ENCODE measurements at places on chromosomes 6 and 20.

GRCh38 chr6:148080315-148080714, 262.3 kb upstream of the SASH1 start:
- DNase-seq, result no peak

- DNase-seq, result no peak
Measured at GRCh38 chr6:32371229-32371628, 474 bp downstream of the TSBP1 start.

DNA sequence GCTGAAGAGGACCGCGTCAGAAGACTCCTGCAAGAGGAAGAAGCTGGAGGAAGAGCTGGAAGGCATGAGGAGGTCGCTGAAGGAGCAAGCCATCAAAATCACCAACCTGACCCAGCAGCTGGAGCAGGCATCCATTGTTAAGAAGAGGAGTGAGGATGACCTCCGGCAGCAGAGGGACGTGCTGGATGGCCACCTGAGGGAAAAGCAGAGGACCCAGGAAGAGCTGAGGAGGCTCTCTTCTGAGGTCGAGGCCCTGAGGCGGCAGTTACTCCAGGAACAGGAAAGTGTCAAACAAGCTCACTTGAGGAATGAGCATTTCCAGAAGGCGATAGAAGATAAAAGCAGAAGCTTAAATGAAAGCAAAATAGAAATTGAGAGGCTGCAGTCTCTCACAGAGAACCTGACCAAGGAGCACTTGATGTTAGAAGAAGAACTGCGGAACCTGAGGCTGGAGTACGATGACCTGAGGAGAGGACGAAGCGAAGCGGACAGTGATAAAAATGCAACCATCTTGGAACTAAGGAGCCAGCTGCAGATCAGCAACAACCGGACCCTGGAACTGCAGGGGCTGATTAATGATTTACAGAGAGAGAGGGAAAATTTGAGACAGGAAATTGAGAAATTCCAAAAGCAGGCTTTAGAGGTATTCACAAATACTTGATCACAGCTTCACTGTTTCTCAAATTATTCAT, 8.9 kb upstream of the SNRNP48 start:
- DNase-seq, result no peak

GRCh38 chr6:106637717-106638341, 8.5 kb downstream of the QRSL1 start:
- DNase-seq, result no peak

DNA sequence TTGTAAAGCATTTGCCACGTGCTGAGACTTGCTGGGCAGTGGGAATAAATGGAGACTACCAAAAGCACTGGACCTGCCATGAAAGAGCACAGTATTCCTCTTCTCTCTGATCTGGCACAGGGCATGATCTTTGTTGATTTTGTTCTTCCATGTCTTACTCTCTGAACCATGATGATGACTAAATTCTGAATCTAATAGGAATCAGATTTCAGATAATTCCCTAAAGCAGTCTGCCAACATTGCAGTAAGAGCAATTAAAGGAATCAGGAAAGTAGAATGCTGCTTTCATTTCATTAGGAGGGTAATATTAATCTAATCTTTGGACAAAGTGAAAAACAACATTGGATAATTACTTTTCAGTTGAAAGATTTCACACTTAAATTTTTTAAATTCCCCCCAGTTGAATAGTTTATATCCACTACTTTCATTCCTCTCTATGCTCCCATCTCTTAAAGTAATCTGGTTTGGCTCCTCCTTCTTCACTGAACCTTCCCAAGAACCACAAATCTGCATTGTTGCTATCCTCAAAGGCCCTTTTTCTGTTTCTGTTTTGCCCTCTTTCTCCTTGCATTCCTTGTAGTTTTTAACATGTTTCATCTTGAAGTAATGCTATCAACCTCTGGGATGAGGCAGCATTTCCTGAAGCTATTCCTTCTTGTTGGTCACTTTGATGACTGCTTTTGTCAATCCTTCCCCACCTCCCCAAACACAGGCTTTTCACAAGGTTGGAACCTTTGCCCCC, 243.2 kb upstream of the TENT5A start:
- DNase-seq, result no peak

GRCh38 chr6:22025468-22026163, 271.2 kb downstream of the PRL start:
- DNase-seq, result no peak

GRCh38 chr20:22716821-22717351, 132.5 kb upstream of the FOXA2 start:
- no peak for DNase-seq

DNA sequence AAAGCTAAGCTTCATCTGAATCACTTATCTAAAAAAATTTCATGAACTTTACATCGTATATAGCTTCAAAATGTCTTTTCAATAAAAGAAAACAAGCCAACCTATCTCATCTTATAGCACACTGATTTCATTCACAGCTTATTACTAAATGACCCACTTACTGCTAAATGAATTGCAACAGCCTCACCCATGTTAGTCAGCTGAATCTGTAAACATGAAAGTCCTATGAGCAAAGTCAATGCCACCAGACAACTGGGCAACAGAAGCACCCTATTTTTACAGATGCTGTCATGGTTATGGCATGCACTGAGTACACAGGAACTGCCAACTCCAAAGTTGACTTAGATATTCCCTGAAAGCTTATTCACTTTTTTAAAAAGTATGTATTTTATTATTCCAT, 41.2 kb upstream of the DST start:
- DNase-seq, result no peak

- DNase-seq, result no peak
Measured at GRCh38 chr6:170553534-170554012, 466 bp upstream of the PSMB1 start.

DNA sequence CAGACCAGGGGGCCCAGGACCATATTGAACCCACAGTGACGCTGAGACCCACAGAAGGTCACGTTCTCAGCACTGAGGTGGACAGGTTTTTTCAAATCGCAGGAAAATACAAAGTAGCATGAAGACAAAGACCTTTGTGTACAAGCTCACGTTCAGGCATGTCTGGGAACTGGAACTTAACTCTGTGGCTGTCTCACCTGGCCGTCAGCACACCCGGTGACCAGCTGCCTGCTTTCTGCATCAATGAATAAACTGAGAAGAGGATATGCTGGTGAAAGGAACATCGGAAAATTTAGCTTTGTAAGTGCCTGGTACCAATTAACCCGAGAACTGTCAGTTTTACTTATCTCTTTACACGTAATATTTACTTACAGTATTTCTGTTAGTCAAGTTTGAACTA, 36.5 kb downstream of the WDR27 start:
- peak; percentile 29 for DNase-seq

DNA sequence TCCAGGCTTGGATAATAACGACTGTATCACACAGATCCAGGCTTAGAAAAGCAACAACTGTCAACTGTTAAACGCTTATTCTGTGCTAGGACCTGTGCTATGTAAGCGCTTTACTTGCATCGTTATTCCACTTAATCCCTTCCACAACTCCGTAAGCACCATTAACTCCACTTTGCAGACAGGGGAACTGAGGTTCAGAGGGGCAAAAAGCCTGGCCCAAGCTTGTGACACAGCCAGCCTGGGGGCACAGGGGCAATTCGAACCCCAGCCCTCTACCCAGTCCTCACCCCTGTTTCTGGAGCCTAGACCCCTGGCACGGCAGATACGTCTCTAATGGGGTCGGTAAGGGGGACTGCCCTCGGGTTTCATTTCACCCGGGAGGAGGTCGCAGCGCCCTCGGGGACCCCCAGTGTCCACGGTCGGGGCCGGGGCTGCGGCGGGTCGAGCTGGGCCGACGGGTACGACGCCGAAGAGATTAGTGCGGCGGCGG, 411 bp downstream of the DSN1 start:
- no peak for DNase-seq

DNA sequence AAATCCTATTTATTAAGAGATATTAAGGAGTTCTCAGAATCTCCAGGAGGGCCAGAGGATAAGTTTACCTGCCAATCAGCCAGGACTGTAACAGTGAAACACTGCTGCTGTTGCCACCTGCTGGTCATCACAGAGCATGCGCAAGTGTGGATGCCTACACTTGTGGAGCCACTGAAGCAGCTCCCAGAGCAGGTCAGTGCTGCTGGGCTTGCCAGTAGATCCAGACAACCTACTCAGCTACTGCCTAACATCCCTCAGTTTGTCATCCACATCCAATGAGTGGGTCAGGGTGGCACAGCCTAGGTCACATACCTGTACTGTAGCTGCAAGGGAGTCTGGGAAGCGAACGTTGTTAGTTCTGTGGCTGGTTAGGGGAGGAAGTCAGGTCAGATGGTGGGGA, 18.3 kb upstream of the NHSL1 start:
- DNase-seq, result no peak

GRCh38 chr20:58179432-58180099, 48.9 kb downstream of the ANKRD60 start:
- peak; percentile 48 for DNase-seq

- DNase-seq, result no peak
Measured at GRCh38 chr6:35388030-35388429, 45.7 kb downstream of the PPARD start.

- peak; percentile 23 for DNase-seq
Measured at GRCh38 chr6:75932067-75932466, 140.4 kb downstream of the IMPG1 start.

DNA sequence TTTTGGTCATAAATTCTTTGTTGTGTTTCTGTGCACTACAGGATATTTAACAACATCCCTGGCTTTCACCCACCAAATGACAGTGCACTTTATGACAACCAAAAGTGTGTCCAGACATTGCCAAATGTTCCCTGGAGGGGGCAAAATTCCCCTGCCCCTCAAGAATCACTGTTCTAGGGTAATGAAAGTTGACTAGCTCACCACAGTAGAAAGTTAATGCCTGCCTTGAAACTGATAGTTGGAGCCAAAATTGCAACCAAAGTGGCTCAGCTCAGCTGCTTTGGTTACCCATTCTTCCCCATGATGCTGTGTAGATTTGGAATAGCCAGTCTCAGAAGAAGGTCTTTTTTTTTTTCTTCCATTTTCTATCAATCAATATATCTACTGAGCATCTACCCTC, 150.6 kb downstream of the RALGAPA2 start:
- no peak for DNase-seq

GRCh38 chr20:37284691-37285161, 4.7 kb upstream of the MANBAL start:
- no peak for DNase-seq

- DNase-seq, result no peak
Measured at GRCh38 chr6:71582820-71583219, 294.2 kb downstream of the OGFRL1 start.

- DNase-seq, result no peak
Measured at GRCh38 chr6:89350281-89350966, 2.1 kb downstream of the UBE2J1 start.

DNA sequence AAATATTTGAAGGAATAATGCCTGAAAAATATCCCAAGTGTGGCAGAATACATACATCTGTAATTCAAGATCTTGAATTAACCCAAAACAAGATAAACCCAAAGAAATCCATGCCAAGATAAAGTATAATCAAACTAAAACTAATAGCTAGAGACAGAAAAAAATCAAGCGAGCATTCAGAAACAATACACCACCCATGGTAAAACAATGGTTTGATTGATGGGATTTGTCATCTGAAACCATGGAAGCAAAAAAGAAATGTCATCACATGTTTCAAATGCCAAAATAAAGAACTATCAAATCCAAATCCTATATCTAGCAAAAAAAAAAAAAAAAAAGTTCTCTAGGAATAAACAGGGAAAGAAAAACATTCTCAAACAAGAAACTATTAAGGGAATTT, 5.1 kb upstream of the DEFB127 start:
- no peak for DNase-seq

GRCh38 chr6:33430991-33431879, 11.4 kb downstream of the SYNGAP1 start:
- peak; percentile 71 for DNase-seq

- no peak for DNase-seq
Measured at GRCh38 chr6:94670017-94670416, 907.3 kb upstream of the MANEA start.

- no peak for DNase-seq
Measured at GRCh38 chr6:133358574-133359150, 117.5 kb downstream of the EYA4 start.

DNA sequence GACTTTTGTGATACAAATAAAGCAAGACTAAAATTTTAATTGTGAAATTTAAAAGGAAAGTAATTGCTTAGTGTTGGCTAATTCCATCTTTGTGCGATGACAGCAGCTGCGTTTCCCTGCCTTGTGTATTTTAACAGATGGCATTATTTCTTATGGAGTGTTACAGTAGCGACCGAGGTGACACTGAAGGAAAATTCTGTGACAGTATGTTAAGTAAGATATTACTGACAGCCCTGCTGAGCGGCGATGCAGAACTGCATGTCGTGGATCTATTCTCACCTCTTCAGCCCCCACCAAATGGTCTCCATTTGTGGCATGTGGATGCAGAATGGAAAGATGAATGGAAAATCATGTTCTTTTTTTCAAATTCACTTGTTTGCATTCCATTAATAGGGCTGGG, 289.4 kb downstream of the RNF144B start:
- no peak for DNase-seq

DNA sequence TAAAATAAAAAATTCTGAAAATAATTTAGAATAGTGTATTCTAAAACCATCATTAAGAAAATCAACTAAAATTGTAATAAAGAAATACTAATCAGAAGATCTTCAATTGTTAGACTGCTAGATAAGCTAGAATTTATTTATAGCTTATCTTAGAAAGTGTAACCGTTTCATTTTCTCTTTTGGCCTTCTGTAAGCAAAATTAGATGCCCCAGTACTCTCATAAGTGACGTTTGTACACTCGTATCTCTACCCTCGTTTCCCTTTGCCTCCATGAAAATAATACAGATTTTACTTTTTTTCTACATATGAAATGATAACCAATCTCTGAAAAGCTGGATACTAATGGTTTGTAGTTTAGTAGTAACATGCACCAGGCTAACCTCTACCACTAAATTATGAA, 19.8 kb downstream of the DSE start:
- no peak for DNase-seq

Data from COR-L47 (cell line).